ENCODE measurements at places on chromosomes 5 and 9.

- DNase-seq = no peak
Observed at GRCh38 chr9:4226331-4227250, 73.3 kb downstream of the GLIS3 start.

- DNase-seq = no peak
Observed at GRCh38 chr5:145976431-145977155, 40.2 kb downstream of the SH3RF2 start.

DNA sequence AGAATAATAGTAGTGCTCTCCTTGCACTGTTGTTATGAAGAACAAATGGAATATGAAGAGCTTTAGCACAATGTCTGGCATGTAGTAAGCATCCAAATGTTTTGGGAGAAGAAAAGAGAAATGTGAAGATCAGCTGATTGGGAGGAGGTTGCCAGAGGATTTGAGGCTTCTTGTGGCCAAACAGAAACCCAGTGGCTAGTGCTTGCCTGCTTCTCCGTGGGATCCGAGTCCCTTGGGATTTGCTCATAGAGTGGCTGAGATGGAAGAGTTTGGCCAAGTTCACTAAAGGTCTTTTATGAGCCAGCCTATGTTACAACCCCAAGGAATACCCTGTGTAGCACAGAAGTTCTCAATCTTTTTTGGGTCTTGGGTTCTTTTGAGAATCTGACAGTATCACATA lies 86.0 kb downstream of the ANGPTL2 start:
- DNase-seq = no peak

- no peak for DNase-seq
Observed at GRCh38 chr5:14143841-14144585, 871 bp downstream of the TRIO start.

DNA sequence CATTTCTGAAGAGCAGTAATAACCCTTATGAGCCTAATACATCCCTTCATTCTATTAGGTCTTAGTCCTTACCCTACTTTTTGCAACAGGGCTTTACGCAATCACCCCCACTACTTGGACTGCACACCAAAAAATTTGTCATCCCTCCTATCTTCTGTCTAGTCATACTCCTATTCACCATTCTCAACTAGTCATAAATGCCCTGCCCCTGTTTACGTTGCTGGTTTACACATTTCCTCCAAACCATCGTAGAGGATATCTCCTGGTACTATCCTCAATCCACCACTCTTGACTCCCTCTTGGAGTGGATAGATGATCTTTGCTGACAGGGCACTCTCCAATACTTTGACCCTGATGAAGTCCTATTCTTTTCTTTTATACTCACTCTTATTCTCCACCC lies 98.2 kb upstream of the CCNG1 start:
- no peak for DNase-seq

DNA sequence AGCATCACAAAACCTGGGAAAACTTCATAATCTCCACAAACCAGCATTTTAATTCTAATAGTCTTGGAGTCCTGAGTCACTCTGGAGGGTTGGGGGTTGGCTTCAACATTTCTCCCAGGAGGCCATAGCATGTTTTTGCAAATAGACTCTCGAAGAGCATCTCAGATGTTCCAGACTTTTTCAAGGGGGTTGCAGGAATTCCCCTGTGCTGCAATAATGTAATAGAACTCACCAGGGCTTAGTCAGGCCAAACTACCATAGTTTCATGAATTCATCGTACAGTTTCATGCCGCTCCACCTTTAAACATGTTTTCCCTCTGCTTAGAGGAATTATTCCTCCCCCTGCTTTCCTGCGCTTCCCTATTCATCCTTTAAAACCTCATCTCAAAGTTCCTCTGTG lies 499.5 kb upstream of the KLF4 start:
- DNase-seq = no peak

GRCh38 chr9:129036241-129036922 lies at the start of gene MIGA2:
MIGA2 (plus strand) TSS chr9:129036626; CDS start chr9:129040595, 3,969 bp downstream.
- peak; percentile 98 for DNase-seq

DNA sequence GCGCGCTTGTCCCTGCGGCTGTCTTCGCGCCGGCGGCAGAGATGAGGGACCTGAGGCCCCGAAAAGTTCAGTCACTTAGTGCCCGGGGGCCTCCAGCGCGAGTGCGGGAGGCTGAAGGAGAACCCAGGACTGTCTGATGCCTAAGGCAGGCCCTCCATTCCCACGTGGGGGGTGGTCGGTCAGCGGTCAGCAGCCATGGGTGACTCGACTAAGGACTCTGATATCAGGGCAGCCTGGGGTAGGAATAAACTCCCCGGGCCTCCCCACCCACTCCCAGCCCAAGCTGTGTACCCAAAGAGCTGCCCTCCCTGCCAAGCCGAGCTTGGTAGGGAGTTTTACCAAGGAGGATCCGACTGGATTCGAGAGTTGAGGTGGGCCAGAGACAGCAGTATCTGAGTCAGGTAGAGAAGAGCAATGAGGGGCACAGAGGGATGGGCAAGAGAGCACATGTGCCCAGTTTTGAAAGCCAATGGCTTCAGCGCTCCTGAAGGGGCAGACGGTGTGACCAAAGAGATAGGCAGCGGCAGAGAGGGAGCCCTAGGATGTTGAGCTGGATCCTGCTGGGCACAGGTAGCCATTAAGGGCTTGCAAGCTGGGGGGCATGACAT lies 787 bp downstream of the FGFR4 start:
- DNase-seq = no peak

GRCh38 chr5:160441311-160441781 lies 19.7 kb downstream of the PTTG1 start:
- DNase-seq = no peak

DNA sequence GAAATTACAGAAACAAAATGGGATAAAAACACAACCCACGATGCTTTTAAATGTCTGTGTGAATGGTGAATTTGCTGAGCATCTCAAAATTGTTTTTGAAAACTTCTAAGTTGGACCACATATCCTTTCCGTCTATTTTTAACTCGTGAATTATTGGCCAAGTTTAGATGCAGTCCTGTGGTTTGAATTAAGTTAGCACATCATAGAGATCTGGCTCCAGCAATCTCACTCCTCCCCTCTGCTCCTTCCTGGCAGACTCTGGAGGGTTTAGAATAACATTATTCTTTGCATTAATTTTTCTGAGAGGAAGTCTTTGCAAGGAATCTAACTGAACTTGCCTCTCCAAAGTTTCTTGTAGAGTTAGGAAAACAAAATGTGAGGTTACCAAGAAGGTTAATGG lies 14.5 kb upstream of the ANKRD55 start:
- DNase-seq = no peak

DNA sequence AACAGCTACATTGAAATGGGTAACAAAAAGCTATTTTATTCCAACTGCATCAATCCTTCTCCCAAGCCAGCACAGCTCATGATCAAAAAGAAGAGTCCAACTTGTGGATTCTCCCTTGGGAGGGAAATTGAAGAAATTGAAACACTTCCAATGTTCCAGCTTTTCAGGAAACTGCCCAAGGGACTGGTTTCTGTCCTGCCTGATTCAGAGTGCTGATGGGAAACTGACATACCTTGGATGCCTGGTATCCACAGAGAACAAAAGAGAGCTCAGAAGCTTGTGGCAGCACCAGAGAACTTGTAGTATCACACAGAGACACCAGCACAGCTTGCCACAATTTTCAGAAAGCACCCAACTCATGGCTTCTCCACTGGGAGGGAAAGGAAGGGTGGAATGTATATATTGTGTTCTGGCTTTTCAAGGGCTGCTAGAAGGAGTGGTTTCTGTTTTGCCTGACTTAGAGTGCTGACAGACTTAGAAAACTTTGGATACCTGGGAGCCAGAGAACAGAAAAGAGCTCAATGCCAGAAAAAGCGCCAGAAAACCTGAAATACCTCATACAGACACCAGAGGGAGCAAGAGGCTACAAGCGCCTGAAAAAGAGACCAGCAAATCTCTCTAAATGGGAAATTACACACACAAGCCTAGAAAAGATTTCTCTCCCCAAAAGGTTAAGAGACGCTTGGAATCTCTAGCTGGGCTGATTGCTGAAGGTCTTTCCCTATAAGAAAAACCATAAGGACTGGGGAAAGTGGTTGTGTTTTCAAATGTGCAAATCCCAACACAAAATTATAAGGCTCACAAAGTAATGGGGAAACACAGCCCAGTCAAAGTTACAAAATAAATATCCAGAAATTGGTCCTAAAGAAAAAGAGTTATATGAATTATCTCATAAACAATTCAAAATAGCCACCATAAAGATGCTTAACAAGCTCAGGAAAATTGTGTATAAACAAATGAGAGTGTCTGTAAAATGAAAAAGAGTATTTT lies 178.8 kb downstream of the SPOCK1 start:
- DNase-seq = no peak

GRCh38 chr5:161548487-161549094 lies 2.1 kb upstream of the GABRB2 start:
- DNase-seq = no peak

GRCh38 chr9:33350310-33350709 lies 52.1 kb downstream of the AQP7 start:
- no peak for DNase-seq

DNA sequence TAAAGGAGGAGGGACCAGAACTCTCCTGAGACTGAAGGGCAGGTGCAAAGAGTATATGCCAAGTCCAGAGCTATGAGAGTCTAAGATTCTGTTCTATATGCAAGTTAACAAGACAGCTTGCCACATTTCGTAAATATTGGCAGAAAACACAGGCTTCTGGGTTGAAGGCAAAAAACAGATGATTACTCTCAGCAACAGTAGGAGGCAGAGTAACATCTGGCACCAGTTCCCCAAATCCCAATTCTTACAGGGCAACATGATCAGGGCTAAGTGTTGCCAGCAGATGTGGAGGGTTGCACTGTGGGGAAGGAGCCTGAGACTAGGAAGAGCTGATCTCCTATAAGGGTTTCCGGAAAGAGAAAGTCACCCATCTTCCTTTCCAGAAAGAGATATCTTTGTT lies 179.4 kb downstream of the PJA2 start:
- no peak for DNase-seq

GRCh38 chr9:12812710-12813109 lies 37.9 kb downstream of the LURAP1L start:
- no peak for DNase-seq

DNA sequence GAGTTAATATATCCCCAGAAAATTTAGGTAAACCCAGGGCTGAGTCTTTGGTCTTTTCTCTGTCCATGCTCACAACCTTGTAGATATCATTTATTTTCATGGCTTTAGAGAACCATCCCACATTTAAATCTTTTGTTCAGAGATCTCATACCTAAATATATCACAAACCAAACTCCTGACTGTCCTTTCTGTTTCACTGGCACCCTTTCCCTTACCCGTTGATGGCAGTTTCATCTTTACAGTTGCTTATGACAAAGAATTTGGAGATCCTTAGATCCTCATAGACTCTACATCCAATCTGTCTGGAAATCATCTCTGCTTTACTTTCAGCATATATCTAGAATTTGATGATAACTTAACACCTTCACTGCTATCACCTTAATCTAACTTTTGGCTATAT lies 19.2 kb downstream of the RNF180 start:
- no peak for DNase-seq

DNA sequence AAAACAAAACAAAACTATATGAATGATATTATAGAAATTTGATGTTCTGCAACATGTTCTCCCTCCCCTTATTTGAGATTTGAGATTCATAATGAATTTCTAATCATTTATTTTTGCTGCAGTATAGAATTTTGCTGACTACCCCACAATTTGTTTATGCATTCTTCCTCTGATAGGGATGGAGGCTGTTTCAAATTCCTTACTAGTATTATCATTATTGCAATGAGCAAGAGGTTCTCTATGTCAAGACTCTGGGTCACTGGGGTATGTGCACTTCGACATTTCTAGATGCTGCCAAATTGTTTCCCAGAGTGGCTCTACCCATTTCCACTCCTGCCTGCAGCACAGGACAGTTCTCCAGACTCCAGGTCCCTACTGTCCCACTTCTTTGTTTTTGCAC lies 54.9 kb upstream of the DAB2IP start:
- DNase-seq = no peak

DNA sequence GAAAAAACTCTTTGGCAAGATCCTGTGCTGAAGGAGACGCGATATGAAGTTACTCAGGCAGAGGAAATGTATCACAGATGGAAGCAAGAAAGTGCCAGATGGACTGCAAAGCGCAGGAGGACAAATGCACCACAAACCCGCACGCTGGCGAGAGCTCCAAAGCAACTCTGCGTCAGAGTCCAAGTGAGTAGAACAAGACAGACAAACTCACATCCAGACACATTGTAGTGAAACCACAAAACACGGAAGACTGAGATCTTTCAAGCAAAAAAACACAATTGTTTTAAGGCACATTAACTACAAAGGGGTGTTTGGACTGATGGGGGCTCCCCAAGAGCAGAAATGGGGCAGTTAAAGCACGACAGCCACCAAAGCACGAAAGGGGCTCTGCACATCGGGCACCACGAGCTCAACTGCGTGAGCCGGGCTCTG lies 39.2 kb upstream of the NKD2 start:
- no peak for DNase-seq

DNA sequence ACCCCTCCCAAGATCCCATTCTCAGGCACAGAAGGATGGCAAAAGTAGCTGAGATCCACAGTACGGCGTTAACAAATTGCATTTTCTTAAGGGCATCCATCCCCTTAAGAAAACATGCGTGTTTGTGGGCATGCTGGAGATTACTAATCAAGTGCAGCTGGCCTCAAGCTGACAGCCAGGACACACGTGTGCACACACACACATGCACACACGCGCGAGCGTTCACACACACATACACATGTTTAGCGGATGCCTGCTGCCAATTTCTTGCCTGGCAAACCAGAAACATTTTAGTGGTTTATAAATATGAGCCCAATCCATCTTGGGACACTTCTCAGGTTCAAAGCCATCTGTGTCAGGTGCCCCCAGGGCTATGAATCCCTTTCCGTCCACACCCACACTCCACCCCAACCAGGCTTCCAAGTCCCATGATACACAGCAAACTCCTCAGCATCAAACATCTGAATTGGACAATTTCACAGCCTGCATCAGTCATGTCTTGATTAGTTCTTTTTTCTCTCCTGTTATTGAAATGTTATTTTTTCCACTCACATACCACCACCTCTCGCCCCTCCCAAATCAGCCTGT lies 23.5 kb upstream of the SMIM23 start:
- no peak for DNase-seq

- peak; percentile 76 for DNase-seq
Observed at GRCh38 chr5:53478411-53479044, 1.9 kb upstream of the FST start.

DNA sequence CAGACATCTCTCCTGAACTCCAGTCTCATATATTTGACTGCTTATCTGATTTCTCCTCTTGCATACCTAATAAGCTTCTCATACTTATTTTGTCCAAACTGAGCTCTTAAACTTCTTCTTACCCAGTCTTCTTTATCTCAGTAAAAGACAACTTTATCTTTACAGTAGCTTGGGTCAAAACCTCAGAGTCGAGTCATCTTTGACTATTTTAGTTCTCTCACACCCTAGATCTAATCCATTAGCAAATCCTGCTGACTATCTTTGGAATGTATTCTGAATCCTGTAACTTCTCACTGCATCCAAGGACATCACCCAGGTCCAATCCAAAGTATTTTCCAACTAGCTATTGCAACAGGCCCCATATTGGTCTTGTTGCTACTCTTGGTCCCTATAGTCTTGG lies 11.8 kb upstream of the JAK2 start:
- DNase-seq = no peak

Measured in iPS DF 19.7 (cell line).